NCI-H1092 (cell line): ENCODE measurements at places on chromosomes 7 and 10.

DNA sequence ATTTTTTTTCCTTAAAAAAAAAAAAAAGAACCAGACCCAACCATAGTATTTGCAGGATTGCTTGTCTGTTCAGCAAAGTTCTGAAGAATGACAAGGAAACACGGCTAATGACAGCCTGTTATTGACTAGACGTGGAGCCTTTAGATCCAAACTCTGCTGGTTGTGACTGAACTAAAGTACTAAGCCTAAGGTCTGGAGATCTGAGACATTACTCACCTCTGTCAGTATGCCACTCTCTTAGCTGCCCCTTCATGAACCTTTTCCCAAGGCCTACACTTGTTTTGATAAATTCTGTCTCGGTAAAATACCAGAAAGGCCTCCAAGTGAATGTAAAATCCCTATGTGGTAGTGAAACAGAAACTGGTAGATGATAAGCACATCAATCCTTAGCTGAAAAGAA, 101.0 kb downstream of the CABCOCO1 start:
- no peak for DNase-seq

DNA sequence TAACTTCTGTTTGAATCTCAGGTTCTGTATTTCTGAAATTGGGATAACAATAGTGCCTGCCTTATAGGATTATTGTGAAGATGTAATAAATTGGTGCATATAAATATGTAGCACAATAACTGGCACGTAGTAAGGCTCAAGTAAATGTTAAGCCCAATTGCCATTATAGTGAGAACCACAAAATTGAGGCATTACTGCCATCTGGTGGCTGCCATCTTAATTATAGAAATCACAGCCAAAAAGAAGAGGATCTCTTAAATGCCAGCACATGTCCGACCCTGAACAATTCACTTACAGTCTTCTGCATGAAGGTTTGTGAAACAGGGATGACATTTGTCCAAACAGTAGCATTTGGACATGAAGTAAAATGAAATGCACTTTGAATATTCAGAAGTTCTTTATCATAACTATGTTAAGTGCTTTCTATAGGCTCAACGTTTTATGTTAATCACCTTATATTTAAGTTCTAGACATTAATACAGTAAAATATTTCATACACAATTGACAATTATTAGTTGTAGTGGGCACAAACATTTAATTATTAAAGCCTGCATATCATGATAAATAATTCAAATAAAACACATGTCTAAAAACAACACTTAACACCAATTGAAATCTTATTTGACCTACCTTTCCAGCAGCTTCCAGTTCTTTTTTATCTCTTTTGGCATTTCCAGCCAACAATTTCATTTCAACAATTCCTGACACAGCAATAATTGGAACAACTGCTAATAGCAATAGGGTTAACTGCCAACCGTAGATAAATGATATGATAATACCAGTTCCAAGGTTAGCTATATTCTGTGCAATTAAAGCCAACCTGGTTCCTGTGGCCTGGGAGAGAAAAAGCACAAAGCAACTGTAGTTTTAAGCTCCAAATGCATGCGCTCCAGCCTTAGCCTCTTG, 58.5 kb downstream of the ABCB4 start:
- DNase-seq: peak; percentile 36

GRCh38 chr10:110353244-110354119, 48.8 kb upstream of the SMNDC1 start:
- DNase-seq: no peak

- no peak for DNase-seq
These were observed 649.3 kb downstream of the POM121L12 start for GRCh38 chr7:53684693-53685092.

DNA sequence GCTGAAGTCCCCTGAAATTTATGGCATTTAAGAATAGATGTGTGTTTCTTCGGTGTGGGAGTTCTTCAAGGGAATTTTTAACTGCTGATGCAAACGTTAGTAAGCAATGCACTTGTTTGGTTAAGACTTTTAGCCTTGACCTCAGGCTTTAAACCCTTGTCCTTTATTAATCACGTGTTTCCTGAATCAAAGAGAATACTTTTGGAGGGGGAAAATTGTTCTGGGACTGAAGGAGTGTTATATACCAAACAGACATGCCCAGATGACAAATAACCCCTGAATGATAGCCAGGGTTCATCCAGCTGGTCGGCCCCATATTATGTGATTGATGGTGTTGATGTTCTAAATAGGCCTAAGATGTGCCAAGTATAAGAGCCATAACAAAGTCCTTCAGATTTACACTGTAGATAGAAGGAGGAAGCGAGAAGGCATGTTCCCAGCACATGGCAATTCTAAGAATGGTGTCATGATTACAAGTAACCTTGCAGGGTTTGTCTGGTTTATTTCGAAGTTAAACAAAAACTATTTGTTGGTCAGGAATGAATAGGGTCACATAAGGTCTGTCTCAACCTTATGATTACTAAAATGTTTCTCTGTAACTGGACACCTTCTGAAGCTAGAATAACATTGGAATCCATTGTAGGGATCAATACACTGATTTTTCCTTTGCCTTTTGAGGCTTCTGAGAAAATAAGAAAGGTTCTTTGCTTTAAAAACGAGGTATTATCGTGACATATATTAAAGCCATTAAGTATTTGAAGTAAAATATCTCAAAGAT, 124.2 kb upstream of the SEM1 start:
- no peak for DNase-seq

- DNase-seq: no peak
These were observed 115.8 kb downstream of the ELFN1 start for GRCh38 chr7:1785839-1786238.

- no peak for DNase-seq
These were observed 31.6 kb downstream of the TMEM120A start for GRCh38 chr7:75962607-75963380.

GRCh38 chr10:22629852-22630233, 84.5 kb downstream of the PIP4K2A start:
- no peak for DNase-seq
